ENCODE measurements at places on chromosomes 1 and 21. TPM values are rescaled to one million over a fixed set of nuclear protein-coding genes. Genes with fewer than 3 reads are reported as not detected.

DNA sequence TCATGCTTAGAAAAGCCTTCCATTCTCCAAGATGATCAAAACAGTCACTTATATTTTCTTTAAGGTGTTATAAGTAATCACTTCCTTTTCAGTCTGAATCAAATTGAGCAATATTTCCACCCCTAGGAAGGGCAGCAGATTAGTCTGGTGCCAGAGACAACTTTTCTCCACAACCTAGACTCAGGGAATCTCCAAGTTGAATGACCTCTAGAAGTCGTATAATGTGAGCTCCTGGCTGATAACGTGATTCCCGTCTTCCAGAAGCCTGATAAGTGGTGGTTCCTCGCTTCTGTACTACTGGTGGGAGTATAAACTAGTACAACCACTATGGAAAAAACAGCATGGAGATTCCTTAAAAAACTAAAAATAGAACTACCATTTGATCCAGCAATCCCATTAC, 178.4 kb upstream of the UBE2U start:
- no peak for DNase-seq

- DNase-seq = no peak
Measured at GRCh38 chr1:97791251-97791650, 129.6 kb downstream of the DPYD start.

- no peak for DNase-seq
Measured at GRCh38 chr21:26836528-26836927, 8.7 kb downstream of the ADAMTS1 start.

GRCh38 chr1:101366513-101367215, 129.8 kb downstream of the S1PR1 start:
- DNase-seq = no peak

- DNase-seq = no peak
Measured at GRCh38 chr1:88780485-88780884, 96.4 kb downstream of the PKN2 start.

GRCh38 chr1:6347641-6348487, 45.7 kb downstream of the ACOT7 start:
- no peak for DNase-seq

DNA sequence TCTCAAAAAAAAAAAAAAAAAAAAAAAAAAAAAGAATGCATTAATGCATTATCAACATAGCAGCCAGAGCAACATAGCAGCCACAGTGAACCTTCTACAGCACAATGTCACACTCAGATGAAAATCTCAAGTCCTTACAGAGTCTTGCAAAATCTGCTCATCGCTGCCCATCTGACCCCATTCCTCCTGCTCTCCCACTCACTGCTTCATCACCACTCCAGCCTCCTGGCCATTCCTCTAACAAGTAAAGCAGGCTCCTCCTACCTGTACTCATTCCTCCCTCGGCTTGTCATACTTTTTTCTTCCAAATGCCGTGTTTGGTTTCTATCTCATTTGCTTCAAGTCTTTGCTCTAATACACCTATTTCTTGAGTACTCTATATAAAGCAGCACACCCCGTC, 29.5 kb downstream of the BRINP2 start:
- DNase-seq = no peak

DNA sequence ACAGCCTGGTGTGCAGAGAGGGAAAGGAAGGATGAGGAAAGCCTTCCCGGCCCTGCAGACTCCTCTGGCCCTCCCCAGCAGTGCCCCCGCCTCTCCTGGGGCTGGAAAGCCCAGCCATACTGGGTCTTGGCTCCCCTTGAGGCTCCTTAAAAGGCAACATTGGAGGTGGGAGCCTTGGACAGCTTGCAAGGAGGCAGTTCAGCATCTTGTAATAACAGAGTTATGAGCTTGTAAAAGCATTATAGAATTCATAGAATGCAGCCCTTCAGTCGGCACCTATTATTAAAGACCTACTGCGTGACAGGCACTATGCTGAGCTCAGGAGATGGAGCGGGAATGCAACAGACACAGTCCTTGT, 4.2 kb downstream of the TINAGL1 start:
- no peak for DNase-seq

DNA sequence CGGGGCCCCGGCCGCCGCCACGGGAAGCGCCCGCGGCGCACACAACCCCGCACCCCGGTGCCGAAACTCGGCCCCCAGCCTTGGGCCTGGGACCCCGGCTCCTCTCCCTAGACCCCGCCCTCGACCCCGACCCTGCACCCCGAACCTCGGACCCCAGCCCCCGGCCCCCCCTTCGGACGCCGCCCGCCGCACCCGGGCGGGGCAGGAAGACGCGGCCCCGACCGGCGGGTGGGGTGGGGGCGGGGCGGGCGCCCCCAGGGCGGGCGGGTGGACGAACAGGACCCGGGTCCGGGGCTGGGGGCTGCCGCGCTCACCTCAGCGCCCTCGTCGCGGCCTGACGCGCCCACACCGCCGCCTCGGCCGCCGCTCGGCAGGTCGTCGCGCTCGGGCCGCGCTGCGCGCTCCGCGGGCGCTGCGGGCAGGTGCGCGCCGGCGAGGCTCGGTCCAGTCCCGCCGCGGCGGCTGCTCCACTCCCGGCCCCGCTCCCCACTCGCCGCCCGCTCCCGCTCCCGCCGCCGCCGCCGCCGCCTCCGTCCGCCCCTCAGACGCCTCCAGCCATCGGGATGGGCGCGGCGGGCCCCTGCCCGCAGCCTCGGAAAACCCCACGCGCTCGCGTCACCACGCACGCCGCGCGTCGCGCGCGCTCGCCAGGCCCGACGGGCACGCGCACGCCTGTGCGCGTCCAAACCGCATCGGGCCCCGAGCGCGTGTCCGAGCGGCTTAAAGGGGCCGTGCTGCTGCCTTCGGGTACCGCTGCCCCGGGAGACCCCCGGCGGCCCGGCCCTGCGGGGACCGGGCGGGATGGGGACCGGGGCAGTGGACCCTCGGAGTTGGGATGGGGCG, at the start of gene GNB1:
TSS of gene GNB1 (minus strand) at position 582 of the 843 bp plus-strand sequence. CDS start 65,634 bp downstream, outside the sequence.
- peak; percentile 87 for DNase-seq

DNA sequence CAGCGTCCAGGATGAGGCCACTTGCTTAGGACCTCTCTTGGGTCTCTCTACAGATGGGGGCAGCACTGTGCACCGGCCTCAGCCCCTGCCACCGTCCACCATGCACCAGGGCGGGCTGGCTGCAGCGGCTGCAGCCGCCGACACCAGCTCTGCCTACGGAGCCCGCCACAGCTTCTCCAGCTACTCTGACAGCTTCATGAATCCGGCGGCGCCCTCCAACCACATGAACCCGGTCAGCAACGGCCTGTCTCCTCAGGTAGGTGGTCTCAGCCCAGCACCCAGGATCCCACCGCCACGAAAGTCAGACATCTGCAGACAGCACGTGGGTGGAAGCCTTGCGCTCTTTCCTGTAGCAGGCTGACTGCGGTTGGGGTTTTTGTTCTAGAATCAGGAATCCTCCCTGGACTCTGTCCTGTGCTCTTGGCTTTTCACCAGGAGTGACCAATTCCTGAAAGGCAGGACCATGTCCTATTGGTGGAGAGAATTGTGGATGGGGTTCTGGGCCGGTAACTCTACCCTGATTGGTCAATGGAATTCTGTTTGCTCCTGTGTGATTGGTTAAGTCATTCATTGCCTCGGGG, 72.5 kb downstream of the PAX7 start:
- no peak for DNase-seq

DNA sequence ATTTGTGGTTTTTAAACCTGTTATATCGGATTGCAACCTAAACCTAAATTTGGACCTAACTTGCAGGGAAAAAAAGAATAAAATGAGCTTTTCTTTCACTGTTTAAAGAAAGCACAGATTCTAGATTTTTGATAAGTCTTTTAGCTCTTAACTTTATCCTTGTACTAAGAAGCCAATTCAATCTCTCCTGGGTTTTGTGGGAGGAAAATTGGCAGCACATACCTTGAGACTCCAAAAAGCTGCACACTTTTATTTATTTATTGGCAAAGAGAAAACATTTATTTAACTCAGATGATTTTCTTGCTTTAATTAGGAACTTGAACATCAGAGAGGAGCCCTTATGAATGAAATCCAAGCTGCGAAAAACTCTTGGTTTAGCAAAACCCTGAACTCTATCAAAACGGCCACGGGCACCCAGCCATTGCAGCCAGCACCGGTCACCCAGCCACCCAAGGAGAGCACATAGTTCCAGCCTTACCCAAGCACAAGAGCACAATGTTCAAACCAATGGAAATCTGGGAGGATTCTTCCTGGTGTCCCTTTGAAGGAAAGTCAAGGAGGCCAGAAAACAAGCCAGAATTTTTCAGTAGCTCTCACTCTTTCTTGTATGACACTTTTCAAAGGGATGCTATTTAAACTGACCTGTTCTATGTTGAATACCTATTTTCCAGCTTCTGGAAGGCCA, 10.1 kb upstream of the CACYBP start:
- DNase-seq = no peak

DNA sequence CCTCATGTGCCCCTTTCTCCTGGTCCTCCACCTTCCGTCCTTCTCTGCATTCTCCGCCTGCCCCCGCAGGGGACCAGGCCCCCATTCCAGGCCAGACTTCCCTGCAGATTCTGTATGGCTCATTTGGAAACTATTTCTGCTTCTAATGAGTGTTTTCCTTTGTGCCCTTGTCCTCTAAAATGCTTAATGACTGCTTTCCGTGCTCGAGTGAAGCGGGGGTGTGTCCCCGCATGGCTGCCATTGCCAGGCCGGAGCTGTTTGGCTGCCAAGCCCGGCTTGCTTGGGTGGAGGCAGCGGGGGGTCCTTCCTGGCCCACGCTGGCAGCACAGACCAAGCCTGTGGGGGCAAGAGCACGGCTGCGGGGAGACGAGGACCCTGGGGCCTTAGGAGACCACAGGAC, 299.3 kb upstream of the VAMP3 start:
- DNase-seq = no peak

DNA sequence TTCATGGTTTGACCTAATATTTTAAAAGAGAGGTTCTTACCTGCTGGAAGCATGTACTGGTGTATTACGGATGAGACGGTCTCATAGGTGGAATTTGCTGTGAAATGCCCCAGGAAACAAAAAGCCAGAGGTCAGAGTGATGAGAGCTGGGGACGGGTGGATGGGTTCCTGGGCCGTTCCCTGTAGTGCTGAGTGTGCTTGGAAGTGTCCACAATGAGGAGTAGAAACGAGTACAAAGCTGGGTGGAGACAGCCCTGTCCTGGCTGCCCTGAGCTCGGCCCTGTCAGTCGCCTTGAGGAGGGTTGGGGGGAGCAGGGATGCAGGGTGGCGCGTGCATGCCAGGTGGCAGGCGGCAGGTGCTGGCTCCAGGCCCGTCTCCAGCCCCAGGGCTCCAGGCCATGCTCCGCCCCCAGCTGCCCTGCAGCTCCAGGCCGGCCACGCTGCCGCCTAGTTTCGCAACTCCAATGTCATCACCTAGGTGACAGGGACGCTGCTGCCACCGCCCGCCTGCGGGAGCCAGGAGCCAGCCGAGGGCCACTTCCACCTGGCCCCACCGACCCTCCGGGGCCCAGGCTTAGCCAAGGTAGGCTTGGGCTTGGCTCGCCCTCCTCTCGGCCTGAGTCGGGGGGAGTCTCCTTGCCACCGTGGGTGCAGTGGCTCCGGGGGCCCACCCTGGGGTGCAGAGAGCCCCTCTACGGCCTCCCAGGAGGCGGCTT, 16.4 kb downstream of the TP73 start:
- DNase-seq = peak; percentile 81

DNA sequence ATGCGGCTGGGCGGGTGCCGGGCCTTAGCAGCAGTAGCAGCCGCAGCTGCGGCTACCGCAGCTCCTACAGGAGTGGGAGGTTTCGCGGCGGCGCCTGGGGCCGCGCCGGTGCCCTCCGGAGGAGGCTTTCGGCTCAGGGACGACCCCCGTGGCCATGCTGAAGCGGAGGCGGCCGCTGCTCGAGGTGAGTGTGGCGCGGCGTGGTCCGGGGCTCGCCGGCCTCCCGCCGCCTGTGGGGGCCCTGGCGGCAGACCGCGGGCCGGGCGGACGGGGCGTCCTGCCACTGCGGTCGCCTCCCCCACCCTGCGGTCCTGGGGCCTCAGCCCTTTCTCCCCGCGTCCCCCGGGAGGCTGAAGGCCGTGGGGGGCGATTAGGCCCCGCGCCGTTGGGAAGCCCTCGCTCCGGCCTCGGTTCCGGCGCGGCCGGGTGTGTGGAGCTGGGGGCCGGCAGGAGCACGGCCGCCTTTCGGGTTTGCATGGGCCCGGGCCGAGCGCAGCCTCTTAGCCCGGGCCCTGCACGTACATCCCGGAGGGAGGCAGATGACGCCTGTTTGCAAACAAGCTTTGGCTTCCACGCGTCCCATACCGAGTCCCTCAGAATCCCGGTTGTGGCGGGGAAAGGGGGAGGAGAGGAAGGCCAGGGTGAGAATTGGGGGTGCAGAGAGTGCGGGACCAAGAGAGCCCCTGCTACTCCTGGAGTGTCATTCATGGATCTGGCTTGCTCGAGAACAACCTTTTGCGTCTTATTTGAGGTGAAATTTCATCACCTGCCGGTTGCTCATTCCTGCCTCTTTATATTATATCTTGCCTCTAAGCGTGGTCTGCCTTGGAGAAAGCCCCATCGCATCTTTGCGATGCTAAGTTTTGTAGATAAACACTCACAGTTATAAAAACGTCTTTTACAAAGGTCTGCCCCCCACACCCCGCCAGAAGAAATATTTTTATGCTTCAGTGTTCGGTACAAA, 613 bp downstream of the ZFYVE9 start:
- DNase-seq = peak; percentile 41

DNA sequence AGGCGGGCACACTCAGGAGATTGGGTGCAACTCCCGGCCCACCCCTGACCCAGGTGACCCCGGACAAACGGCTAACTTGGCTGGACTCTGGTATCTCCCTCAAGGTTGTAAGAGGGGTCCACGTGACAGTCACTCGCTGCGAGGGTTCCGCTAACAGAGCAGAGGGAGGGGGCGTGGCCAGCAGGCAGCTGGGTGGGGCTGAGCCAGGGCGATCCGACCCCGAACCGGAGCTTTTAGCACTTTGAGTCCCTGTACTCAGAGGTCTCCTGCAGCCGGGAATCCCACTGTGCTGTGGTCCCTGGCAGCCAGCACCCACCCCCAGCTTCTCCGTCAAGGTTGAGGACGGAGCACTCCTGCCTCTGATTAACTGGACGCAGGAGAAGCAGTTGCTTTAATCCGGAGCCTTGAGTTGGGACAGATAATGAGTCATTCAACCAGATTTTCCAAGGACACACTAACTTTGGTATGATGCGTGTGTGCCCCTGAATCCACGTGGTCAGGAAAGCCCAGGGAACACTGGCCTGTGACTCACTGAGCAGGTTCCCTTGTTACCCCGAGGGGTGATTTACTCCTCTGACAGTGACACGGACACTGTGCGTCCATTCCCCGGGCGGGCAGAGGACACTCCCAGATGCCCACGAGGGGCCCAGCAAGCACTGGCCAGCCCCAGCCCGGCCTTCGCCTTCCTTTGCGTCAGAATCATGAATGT, 16.8 kb downstream of the TRPM2 start:
- DNase-seq = no peak

- no peak for DNase-seq
Measured at GRCh38 chr1:182724215-182724614, 39.8 kb upstream of the RGS8 start.

Gene FCER1A
- total RNA-seq = 0.48 TPM

Gene AMY1B
- not detected for total RNA-seq

Gene GBP1
- 5.5 TPM for total RNA-seq

Gene KIF17
- 6.2 TPM for total RNA-seq

Gene FOXD3
- total RNA-seq = not detected

Gene ADAM15
- 53.4 TPM for total RNA-seq

Gene DENND2C
- total RNA-seq = 5.2 TPM

Measured in heart right ventricle (tissue), 16 donors.